Stimulated activated CD4-positive, alpha-beta T cell treated with anti-CD3 and anti-CD28 coated beads, Interleukin-4, amount 100 ng/mL, for 24 hours (primary cell): ENCODE measurements at places on chromosomes 11 and 22.

DNA sequence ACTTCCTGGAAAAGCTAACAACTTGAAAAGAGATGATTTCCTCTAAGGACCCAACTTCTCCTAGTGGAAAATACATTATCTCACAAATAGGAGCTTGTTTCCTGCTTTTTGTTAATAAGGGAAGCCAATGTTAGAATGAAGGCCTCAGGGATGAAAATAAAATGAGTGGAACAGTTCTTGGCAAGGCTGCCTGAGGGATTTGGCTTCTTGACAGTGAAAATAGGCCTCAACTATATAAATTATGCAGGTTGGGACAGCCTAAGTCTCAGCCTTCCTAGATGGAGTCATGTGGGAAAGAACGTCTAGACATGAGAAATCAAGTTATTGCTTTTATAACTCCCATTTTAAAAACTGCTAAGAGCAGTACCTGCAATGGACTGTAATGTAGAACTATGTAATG lies 92.8 kb upstream of the FIBIN start:
- no peak for DNase-seq

DNA sequence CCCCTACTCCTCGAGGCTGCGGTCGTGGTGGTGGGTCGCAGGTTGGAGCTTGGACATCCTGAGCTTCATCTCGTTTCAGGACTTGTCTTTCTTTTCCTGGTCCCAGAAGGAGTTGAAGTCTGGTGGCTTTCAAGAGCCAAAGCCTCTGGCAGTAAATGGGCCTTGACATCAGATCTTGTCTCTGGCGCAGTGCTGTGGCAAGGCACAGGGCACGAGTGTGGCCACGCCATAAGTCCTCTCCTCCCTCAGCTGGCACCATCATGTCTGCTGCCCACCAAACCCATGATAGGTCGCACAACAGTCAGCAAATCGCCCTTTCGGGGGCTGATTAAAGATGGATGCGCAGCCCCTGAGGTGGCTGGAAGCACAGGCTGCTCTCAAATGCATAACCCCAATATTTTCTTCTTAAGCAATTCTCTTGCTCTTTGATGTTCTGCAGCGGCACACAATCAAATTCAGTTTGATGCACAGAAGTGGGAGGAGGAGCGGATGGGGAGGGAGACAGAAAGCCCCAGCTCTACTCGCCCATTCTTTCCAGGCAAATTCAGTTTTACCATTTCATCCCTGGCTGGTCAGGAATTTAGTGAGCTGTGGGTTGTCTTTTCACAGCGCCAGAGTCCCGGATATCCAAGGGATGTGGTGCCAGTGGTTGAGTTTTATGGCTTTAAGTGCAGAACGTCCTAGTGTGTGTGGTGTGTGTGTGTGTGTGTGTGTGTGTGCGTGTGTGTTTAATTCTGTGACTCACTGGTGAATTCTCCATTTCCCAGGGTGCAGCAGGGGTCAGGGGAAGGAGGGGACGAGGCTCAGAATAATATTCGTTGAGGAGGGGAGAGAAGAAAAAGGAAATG lies 162.0 kb downstream of the DSCAML1 start:
- no peak for DNase-seq

DNA sequence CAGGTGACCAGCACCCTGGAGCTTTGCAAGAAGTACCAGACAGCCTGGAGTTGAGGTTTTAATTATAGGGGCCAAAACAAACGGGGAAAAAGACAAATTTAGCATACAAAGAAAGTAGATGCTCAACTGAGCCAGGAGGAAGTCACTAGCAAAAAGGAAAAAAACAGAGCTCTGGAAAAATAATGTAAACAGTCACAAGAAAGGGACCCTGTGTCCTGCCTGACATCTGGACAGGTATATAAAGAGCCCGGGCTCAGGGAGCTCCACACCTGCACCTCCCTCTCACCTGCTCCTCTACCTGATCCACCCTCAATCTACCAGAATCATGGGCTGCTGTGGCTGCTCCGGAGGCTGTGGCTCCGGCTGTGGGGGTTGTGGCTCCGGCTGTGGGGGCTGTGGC lies at the start of gene KRTAP5-10:
Gene KRTAP5-10, plus strand, starts transcription at position 301 of the 400 bp plus-strand sequence. Its CDS starts 25 bp downstream, at position 326.
- no peak for DNase-seq

- DNase-seq = no peak
Observed at GRCh38 chr11:17743808-17744119, 9.2 kb downstream of the KCNC1 start.

GRCh38 chr11:123357990-123358827 lies 71.9 kb upstream of the GRAMD1B start:
- peak; percentile 24 for DNase-seq

- no peak for DNase-seq
Observed at GRCh38 chr22:49582678-49583077, 245.0 kb downstream of the BRD1 start.

DNA sequence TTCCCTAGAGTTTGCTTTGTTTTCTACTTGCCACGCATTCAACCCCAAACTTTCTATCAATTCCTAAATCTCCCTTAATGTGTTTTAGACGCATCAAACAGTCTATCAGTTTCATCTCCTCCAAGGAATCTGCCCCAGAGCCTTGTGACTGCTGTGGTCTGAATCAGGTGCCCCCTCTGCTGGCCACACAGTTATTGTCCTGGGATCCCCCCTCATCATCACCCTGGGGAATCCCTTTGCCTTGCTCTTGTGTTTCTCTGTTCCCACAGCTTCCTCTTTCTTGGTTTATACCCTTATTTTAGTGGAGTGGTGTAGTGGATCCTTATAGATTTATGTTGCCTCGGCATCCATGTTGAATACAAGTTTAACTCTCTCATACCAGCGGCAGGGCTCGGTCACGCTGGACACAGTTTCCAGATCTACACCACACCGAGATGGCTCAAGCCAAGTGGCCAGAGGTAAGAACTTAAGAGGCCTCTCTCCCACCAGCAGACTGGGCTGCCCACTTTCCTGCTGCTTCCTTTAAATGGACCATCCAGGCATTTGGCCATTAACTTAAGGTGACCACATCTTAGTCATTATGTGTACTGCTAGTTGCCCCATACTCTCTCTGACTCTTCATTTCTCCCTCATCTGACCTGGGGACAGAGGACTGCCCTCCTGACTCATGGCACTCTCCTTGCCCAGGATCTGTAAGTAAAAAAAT lies 8.2 kb downstream of the UPB1 start:
- peak; percentile 74 for DNase-seq

DNA sequence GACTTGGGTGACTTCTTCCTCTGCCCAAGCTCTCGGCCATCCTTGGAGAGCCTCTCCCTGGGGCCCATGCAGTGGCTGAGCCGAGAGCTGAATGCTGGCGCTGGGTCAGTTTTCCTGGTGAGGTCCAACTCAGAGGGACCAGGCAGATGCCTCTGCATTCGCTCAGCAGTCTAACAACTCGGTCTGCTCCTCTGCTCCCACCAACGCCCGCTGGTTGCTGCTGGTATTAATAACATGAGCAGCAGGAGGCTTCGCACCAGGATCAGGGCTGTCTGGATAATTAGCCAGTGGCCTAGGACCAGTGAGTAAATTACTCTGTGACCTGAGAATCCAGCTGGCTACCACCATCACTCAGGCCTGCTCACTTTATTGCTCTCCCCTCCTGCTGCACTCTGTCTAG lies 77.7 kb upstream of the FAM181B start:
- no peak for DNase-seq

GRCh38 chr11:72411623-72412419 lies 22.5 kb downstream of the CLPB start:
- DNase-seq = no peak

DNA sequence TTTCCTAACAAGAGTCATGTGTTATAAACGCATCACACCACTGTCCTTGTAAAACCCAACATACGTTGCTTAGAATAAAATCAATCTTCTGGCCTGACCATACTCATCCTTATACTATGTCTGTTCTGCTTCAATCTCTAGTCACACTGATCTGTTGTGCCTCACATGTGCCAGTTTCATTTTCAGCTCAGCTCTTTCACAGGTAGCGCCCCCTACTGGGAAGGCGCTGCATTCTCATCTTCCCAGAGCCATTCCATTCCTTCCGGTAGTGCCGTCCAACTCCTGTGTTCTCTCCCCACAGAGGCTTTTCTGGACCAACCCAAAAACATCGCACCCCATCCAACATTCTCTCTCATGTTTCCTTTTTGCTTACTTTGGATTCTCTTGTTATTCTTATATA lies 22.2 kb downstream of the CASP5 start:
- peak; percentile 54 for DNase-seq

DNA sequence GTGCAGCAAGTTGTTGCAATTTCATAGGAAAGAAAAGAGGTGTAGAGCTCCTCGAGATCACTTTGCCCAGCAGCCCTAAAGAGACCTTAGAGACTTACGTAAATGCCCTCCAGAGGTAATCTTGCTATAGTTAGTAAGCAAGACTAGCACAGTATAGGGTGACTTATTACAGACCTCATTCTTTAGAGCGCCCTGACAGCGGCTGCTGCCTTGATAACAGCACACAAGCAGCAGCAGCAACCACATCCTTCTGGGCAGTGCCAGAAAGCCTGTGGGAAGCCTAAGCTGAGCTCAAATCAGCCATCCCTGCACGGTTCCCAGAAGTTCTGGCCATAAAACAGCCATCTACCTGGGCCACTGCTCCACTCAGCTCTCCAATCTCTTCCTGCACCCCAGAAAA lies 22.6 kb upstream of the OR56B1 start:
- DNase-seq = no peak

GRCh38 chr11:61917334-61918109 lies at the start of gene RAB3IL1:
RAB3IL1 (minus strand) TSS chr11:61917566; CDS start chr11:61917367, 199 bp downstream.
- peak; percentile 2 for DNase-seq

- no peak for DNase-seq
Observed at GRCh38 chr22:48828688-48829087, 999.0 kb downstream of the BRD1 start.

- DNase-seq = no peak
Observed at GRCh38 chr11:110526323-110526722, 96.6 kb downstream of the FDX1 start.

DNA sequence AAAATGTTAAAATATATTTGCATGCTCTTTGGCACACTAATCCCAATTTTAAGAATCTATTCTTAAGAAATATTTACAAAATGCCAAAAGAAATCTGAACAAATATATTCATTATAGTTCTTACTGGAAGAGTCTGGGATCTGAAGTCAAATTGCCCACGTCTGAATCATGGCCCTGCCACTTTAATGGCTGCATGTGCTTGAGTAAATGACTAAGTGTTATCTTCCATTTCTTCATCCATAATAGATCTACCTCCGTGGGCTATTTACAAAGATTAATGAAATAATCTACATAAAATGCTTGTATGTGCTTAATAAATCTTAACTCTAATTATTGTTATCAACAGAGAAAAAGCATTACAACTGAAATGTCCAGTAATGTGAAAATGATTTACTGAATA lies 24.5 kb upstream of the DKK3 start:
- no peak for DNase-seq

DNA sequence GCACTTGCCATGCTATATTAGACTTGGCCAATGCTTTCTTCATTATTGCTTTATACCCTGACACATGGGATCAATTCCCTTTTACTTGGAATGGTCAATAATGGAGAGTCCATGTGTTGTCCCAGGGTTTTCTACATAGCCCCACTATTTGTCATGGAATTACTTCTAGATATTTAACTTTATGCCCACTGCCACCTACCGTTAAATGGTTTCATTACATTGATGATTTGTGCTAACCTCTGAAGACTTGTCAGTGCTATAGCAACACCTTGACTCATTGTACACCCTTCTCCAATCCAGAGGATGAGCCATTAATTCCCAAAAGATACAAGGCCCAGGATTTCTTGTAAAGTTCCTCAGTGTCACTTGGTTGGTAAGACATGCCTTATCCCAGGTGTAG lies 31.4 kb upstream of the SLC22A25 start:
- DNase-seq = no peak

- DNase-seq = peak; percentile 4
Observed at GRCh38 chr11:57116654-57117053, 65.1 kb upstream of the LRRC55 start.

- DNase-seq = no peak
Observed at GRCh38 chr11:34999453-34999852, 83.0 kb downstream of the PDHX start.

- no peak for DNase-seq
Observed at GRCh38 chr11:103637295-103637694, 399.1 kb upstream of the DDI1 start.

- no peak for DNase-seq
Observed at GRCh38 chr11:110187731-110188130, 94.5 kb downstream of the ZC3H12C start.
